ENCODE measurements at places on chromosomes 2 and 18. TPM values are rescaled to one million over a fixed set of nuclear protein-coding genes. Genes with fewer than 3 reads are reported as not detected.

IL1RL2 gene
- total RNA-seq: 0.20 TPM

MYO3B gene
- not detected for total RNA-seq

DNA sequence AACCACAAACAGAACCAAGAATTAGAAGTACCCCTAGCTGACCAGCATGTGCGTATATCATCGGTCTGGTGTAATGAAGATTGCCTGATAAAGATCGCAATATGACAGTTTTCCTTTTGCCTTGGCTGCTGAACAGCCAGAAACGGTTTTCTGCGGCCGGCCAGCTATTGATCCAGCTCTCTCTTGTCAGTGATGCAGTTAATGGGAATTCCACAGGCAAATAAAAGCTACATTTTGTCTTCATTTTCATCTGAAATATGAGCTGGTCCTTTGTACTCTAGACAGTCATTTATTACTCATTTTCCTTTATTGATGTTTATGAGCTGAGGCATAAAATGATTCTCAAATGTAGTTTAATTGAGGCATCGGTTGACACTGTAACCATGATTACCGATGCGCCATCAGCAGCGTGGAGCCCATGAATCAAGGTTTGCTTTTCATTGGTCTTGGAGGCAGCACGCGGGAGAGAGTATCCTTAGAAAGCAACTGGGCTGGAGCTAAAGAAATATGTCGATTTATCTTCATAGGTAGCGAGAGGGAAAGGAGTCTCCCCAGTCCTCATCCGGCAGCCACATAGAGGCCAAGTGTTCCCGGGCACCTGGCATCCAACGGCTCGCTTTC lies 535.2 kb downstream of the GALR1 start:
- DNase-seq: no peak

DNA sequence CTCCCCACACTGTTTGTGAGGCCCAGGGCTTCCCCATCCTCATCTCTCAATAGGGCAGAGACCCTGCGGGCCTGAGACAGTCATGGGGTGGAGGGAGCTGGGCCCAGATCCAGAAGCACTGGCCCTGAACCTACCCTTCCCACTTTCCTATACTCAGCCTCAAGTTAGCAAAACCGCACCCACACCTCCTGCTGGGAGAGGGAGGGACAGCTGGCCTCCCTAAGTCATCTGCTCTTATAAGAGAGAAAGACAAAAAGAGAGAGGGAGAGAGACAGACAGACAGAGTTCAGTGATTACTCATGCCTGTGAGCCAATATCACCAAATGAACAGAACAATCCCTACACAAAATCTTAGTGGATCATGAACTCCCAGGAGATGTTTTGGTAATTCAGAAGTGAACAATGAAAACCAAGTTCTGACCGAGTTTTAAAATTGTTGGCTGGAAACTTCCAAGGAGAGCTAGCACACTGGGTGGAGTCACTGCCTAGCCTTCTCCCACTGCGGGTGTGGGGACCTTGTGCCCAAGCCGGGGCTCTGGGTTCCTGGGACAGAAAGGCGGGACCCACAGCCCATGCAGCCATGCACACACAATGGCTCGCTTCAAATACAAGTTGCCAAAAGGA lies 130.5 kb downstream of the PXDN start:
- no peak for DNase-seq

DNA sequence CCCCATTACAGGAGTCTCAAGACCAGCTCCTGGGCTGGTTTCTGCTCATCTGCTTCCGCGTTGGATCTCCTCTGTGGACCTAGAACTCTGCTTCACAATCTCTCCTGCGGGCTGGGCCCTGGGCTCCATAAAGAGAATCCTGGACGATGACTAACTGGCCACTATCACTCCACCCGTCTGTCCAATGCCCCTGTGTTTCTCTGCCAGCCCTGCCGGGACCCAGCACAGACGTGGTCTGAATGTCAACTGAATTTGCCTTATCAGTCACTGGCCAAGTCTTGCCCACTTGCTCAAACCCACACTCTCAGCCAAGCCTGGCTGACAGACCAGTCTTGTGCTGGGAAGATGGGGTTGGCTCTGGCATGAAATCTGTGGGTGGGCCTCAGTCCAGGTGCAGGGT lies 17.4 kb downstream of the KIF3C start:
- DNase-seq: no peak

DNA sequence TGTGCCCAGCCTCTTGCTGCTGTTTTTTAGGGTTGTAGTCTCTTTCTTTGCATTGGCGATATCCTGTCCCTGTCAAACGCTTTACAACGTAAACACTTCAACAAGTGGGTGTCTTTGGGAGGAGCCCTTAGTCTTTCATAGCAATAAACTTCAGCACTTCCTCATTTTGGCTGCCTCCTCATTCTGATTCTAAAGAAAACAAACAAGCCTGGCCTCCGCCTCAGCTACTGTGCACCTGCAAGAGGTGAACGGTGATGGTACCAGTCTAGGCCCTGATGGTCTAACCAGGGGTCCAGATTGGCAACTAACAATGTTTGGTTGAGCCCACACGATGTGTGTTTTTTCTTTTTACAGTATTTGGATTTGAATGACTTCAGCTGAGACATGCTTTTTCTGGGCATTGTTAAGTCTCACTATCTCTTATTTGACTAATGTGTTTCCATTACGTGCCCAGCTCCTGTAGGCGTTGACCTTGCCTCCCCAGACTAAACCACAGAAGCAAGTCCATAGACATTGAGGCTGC lies 53.2 kb upstream of the CUL3 start:
- DNase-seq: no peak

- no peak for DNase-seq
Observed at GRCh38 chr2:235066895-235067294, 115.1 kb downstream of the SH3BP4 start.

- DNase-seq: no peak
Observed at GRCh38 chr18:62842898-62843297, 127.6 kb downstream of the PHLPP1 start.

KDSR gene
- total RNA-seq: 17.7 TPM

- no peak for DNase-seq
Observed at GRCh38 chr2:27122791-27123190, 824 bp upstream of the ABHD1 start.

DNA sequence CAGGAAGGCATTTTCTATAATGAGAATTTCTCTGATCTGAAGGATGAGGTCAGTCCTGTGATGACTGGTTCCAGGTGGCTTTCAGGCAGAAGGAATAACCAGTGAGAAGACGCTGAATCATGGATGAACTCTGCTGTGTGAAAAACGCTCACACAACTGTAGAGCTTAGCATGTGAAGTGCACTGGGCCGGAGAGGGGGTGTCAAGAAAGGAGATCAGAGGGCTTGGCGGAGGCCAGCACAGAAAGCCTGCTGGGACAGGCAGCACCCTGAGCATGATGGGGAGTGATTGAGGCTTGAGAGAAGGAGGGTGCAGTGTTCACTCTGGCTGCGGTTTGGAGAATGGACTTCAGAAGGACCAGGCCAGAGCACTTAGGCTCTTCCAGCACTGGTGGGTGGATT lies 236.5 kb downstream of the TPGS2 start:
- no peak for DNase-seq

MDH1B gene
- under 0.01 TPM for total RNA-seq

GRCh38 chr2:75041731-75042600 lies 83.5 kb downstream of the POLE4 start:
- peak; percentile 88 for DNase-seq

All from lung microvascular endothelial cell (primary cell).